Mesenteric fat pad (tissue), 1 donor: ENCODE measurements at places on chromosomes 3 and 15. TPM values are rescaled to one million over a fixed set of nuclear protein-coding genes. Genes with fewer than 3 reads are reported as not detected.

CTXND1 gene
- not detected for total RNA-seq

DNA sequence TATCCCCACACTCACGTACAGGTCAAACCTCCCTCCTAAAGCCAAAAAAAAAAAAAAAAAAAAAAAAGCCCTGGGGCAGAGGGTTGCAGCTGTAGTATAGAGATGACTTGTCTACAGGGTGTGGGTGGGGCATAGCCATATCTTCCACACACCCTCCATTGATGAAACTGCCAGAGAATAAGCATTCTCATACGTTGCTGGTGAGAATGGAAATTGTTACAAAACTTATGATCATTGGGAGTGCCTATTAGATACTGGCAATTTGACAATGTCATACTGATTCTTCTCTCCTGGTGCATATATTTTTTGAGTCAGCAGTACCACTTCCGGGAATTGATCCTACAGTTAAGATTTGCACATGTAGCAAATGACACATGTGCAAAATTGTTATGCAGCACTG, 11.0 kb upstream of the CTNNB1 start:
- DNase-seq, result no peak

DNA sequence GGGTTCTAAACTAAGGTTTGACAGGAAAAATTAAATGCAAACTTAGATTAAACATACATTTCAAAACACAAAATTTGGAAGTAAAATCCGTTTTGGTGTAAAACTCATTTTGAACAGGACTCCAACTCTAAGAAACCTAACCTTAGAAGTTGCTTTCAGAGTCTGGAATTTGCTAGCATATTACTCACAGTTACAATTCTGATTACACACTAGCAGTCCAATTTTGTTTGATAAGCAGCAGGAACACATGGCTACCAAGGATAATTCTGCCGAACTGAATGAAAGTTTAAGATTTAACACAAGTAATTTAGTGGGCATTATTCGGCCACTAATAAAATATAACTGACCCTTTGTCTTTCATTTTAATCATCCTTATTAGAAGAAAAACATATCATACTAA, 49.6 kb downstream of the FRMD5 start:
- no peak for DNase-seq

PCLAF gene
- total RNA-seq, result 0.35 TPM

DNA sequence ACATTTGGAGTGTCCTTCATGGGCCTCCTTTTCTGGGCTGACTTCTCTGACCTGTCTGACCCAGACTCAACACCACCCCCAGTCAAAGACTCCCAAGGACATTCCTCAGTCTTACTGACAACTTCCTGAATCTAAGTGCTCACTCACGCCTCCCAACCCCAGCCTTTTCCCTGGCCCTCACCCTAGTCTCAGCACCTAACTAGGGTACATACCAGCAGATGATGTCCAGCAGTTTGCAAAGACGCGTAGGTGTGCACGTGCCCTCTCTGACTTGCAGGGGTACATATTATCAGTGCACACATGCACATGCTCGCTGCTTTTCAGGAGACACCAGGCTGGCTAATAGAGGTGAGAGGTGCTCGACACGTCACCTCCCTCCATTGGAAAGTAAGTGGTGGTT, 38.7 kb upstream of the SLCO2A1 start:
- peak; percentile 45 for DNase-seq
